ENCODE measurements at places on chromosomes 4 and X.
A peak's percentile ranks its signal among the peaks of the same experiment; 100 is the strongest.

DNA sequence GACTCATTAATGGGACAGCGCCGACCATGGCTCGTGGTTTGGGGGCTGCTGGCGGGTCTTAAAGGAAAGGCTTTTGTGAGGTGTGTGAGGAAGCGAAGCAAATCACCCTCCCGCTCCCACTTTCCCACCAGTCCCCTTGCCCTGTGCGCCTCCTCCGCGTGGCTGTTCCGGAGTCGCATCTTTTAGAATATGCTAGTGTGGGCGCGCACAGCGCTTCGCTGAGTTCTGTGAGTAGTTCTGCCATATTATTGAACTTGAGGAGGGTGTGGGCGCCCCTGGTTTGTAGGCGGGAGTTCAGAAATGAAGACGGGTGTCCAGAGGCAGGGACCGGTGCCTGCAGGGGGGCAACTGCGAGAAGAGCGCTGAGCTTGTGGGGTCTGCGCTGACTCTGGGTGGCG is 49.1 kb downstream of the ZNF141 start:
- peaks cover 7% of the 10 kb centered on the region for H3K4me1 ChIP-seq
- no peak overlapping the region for H3K27ac ChIP-seq
- no peak for DNase-seq

DNA sequence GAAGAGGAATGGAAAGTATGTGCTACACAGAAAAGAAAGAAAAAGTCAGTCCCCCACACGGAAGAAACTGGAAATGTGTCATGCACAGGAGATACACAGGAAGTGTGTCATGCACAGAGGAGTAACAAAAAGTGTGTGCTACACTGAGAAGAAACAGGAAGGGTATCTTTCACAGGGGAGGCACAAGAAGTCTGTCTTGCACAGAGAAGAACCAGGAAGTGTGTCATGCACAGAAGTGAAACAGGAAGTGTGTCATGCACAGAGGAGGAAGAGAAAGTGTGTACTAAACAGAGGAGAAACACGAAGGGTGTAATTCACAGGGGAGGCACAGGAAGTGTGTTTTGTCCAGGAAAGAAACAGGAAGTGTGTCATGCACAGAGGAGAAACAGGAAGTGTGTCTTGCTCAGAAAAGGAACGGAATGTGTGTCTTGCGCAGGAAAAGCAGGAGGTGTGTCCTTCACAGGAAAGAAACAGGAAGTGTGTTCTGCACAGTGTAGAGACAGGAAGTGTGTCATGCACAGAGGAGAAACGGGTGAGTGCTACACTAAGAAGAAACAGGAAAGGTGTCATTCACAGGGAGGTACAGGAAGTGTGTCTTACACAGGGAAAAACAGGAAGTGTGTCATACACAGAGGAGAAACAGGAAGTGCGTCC is 527.2 kb upstream of the PRKX start:
- no peaks in the 10 kb centered on the region for H3K36me3 ChIP-seq
- no peaks in the 10 kb centered on the region for H3K4me1 ChIP-seq
- H3K27me3 ChIP-seq = no peaks in the 10 kb centered on the region
- DNase-seq = peak; percentile 0
- H3K4me3 ChIP-seq = no peak overlapping the region

DNA sequence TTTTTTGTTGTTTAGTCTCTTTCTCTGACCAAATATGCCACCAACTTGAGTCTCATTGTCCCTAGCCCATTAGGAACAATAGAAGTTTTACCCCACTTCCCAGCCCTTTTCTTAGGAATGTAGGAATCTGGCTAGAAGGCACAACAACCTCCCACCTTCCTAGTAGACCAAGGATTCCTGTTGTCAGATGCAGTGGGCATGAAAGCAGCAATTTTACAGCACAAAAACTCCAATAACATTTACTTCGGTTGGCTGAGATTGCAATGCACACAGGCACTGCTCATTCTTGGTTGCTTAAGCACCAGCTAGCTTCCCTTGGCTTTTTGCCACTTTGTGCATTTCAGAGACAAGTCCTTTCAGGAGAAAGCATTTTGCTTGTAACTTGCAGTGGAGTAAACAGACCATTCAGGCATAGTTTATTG is 312.8 kb downstream of the TENM3 start:
- H3K27me3 ChIP-seq = peaks cover 7% of the 10 kb centered on the region
- no peak overlapping the region for H3K27ac ChIP-seq
- H3K4me1 ChIP-seq = no peaks in the 10 kb centered on the region

DNA sequence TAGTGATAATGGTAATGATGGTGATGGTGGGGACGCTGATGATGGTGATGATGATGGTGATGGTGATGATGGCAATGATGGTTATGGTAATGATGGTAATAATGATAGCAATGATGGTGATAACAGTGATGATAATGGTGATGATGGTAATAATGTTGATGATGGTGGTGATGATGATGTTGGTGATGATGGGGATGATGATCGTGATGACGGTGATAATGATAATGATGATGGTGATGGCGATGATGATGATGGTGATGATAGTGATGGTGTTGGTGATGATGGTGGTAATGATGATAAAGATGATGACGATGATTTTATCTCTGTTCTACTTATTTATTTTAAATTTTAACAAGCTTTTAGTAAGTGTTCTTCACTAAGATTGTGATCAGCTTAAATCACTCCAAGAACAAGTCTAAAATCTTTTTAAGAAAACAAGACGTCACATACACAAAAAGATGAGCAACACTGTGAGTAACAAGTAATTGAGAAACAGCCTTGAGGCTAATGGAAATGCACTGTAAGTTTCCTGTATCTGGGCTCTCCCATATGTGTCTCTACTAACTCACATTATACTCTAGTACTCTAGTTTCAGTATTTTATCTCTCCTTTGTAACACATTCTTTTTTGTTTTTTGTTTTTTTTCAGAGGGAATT is 480.2 kb upstream of the PRKX start:
- H3K4me1 ChIP-seq = no peaks in the 10 kb centered on the region
- DNase-seq = no peak
- no peaks in the 10 kb centered on the region for H3K27me3 ChIP-seq
- no peak overlapping the region for H3K4me3 ChIP-seq
- no peak overlapping the region for H3K27ac ChIP-seq

DNA sequence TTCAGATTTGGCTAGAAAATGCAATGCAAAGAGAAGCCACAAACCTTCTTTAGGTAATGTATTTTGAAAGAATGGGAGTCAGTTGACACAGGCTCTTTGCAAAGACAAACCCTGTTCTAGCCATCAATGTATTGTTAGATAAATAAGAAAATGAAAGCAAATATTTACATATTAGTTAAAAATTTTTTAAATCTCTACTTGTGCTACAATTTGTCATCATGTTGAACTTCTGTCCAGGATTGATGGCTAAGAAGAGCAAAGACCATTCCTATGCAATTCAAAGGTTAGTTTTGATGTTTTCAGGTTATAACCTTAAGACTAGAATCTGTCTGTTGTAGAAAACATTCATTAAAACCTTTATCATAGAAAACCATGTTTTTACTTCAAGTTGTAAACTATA is 788.8 kb upstream of the FTHL17 start:
- no peak overlapping the region for H3K27ac ChIP-seq
- H3K4me3 ChIP-seq = no peak overlapping the region
- no peaks in the 10 kb centered on the region for H3K36me3 ChIP-seq

- no peak overlapping the region for H3K4me3 ChIP-seq
- H3K27me3 ChIP-seq = no peaks in the 10 kb centered on the region
- H3K27ac ChIP-seq = no peak overlapping the region
- no peaks in the 10 kb centered on the region for H3K4me1 ChIP-seq
Observed at GRCh38 chr4:151205722-151206121, 71.2 kb upstream of the PRSS48 start.

- no peak for DNase-seq
- no peaks in the 10 kb centered on the region for H3K36me3 ChIP-seq
- H3K27ac ChIP-seq = no peak overlapping the region
- H3K27me3 ChIP-seq = peaks cover 1% of the 10 kb centered on the region
- H3K4me1 ChIP-seq = no peaks in the 10 kb centered on the region
Observed at GRCh38 chr4:77418333-77418732, 187.3 kb upstream of the CXCL13 start.

GRCh38 chrX:44462850-44463249 is 79.8 kb downstream of the FUNDC1 start:
- no peak overlapping the region for H3K27ac ChIP-seq
- no peaks in the 10 kb centered on the region for H3K4me1 ChIP-seq
- no peak overlapping the region for H3K4me3 ChIP-seq
- H3K36me3 ChIP-seq = no peaks in the 10 kb centered on the region
- H3K27me3 ChIP-seq = no peaks in the 10 kb centered on the region

GRCh38 chr4:53928825-53929224 is 135.6 kb downstream of the CHIC2 start:
- no peak overlapping the region for H3K27ac ChIP-seq
- H3K36me3 ChIP-seq = no peaks in the 10 kb centered on the region
- H3K4me1 ChIP-seq = no peaks in the 10 kb centered on the region
- no peak overlapping the region for H3K4me3 ChIP-seq

DNA sequence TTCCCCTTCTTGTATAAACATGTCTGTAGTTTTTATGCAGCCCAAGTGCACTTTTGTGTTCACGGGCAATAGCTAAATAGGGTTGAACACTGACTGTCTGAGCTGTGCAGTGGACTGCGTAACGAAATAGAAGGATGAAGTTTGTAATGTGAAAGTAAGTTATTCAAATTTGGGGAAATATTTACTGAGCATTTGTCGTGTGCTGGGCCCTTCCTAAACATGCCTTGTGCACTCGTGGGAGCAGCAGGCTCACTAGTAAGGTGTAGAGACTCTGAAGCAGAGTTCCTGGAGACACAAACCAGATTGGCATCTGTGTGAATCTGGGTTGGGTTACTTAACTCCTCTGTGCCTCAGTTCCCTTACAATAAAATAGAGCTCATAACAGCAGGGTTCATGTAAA is 51.7 kb upstream of the C1QTNF7 start:
- peaks cover 2% of the 10 kb centered on the region for H3K36me3 ChIP-seq
- peaks cover 3% of the 10 kb centered on the region for H3K27me3 ChIP-seq
- no peak for DNase-seq
- H3K4me3 ChIP-seq = peak overlapping the region; percentile 50
- peak overlapping the region; percentile 80 for H3K27ac ChIP-seq

DNA sequence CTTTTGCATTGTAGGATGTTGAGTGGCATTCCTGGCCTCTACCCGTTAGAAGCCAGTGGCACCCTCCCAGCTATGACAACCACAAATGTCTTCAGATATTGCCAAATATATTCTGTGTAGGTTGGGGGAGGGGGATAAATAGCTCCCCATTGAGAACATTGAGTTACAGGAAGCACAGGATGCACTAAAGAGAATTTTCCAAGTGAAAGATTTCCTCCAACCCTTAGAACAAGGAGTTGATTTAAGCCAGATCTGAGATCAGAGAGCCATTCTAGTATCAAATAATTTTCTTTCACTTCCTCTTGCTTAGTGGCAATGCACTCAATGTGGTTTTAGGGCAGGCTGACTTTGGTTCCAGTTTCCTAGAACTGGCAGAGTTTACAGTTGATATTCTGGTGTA is 436.6 kb downstream of the C4orf33 start:
- no peak overlapping the region for H3K27ac ChIP-seq
- H3K36me3 ChIP-seq = no peaks in the 10 kb centered on the region
- H3K4me3 ChIP-seq = no peak overlapping the region
- peaks cover 3% of the 10 kb centered on the region for H3K4me1 ChIP-seq
- DNase-seq = no peak
- H3K27me3 ChIP-seq = peaks cover 1% of the 10 kb centered on the region

DNA sequence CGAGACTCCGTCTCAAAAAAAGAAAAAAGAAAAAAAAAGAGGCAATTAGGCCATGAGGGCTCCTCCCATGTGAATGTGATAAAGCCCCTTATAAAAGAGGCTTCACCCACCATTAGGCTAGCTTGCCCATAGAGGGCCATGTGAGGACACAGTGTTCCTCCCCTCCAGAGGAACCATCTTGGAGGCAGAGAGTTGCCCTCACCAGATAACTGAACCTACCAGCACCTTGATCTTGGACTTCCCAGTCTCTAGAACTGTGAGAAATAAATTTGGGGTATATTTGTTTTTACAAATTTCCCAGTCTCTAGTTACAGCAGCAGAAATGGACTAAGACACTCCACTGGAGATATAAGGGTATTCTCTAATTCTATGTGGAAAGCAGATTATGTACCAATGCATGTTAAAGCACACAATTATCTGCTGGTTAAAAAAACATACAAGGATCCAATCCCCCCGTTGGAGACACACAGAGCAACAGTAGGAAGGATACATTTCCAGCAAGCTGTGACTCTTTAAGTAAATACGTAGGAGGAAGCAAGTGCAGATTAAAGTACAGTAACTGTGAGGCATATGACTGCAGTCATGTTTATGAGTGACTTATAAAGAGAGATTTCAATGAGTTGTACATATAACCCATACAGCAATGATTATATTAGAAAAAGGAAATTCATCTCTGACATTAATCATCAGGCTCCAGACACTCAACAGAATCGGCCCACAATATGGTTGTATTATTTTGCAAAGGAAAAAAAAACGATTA is 21.4 kb downstream of the SH3RF1 start:
- peaks cover 2% of the 10 kb centered on the region for H3K36me3 ChIP-seq
- no peaks in the 10 kb centered on the region for H3K27me3 ChIP-seq
- DNase-seq = no peak
- peaks cover 3% of the 10 kb centered on the region for H3K4me1 ChIP-seq
- H3K27ac ChIP-seq = no peak overlapping the region
- no peak overlapping the region for H3K4me3 ChIP-seq

DNA sequence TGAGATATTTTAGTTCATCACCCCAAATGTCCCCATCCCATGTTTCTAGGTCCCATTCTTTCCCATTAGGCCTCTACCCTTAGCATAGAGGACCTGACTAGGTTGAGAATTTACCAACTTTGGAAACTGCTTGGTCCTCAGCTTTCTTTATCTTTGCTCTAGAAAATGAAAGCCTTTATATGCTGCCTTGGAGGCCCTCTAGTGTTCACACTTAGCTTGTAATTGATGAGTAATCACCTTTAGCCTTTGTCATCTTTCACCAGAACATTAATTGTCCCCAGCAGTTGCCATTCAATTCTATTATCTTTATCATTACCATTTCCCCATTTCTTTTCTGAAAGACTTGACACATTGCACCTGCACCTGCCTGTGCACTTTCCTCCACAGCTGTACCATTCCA is 589.2 kb upstream of the NR3C2 start:
- no peak overlapping the region for H3K4me3 ChIP-seq
- DNase-seq = no peak
- peaks cover 6% of the 10 kb centered on the region for H3K4me1 ChIP-seq
- H3K36me3 ChIP-seq = no peaks in the 10 kb centered on the region

- H3K27me3 ChIP-seq = peaks cover 9% of the 10 kb centered on the region
- H3K4me1 ChIP-seq = no peaks in the 10 kb centered on the region
- DNase-seq = no peak
Observed at GRCh38 chrX:133415276-133416105, at the start of gene GPC4. Gene GPC4, minus strand, starts transcription at chrX:133415489. Its CDS starts 524 bp downstream, at chrX:133414965.

DNA sequence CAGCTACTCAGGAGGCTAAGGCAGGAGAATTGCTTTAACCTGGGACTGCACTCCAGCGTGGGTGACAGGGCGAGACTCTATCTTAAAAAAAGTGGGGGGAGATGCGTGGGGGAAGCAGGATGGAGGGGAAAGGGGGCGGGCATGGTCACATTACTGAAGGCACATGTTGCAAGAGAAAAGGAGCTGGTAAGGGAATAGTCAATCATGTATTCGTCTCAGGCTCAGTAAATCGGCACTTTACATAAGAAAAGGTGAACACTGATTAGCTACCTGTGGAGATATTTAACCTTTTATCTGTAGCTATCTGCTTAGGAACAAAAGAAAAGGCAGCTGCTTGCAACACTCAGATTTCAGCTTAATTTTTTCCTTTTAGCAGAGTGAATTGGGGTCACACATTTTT is 132.5 kb downstream of the PLS3 start:
- H3K27ac ChIP-seq = no peak overlapping the region
- H3K27me3 ChIP-seq = no peaks in the 10 kb centered on the region
- H3K4me3 ChIP-seq = no peak overlapping the region

Data from memory B cell (primary cell).